ENCODE measurements at places on chromosomes 7 and 10.
A peak's percentile ranks its signal among the peaks of the same experiment; 100 is the strongest.

DNA sequence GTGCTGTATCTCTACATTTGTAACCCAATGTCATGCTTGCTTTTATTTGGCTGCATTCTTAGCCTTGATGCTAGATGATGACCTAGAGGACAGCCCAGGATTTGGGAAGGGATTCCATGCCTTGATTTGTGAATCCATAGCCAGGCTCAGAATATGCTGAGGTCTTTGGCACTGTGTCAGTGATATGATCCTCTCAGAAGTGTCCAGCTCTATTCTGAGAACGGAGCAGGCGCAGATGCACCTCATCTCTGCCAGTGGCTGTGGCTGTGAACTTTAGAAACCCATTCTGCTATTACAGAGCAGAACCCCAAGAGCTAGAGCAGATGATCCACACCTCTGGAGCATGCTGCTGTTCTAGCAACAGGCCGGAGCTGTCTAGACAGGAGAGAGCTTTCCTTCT lies 212.8 kb downstream of the TRIL start:
- DNase-seq = no peak

- no peak for DNase-seq
Observed at GRCh38 chr7:19143881-19144574, 1.2 kb downstream of the FERD3L start.

- no peak for DNase-seq
Observed at GRCh38 chr7:90988996-90989765, 275.1 kb upstream of the FZD1 start.

GRCh38 chr10:77637532-77638320 lies at the start of gene KCNMA1:
KCNMA1 (minus strand) TSS chr10:77637808.
- DNase-seq = peak; percentile 41

DNA sequence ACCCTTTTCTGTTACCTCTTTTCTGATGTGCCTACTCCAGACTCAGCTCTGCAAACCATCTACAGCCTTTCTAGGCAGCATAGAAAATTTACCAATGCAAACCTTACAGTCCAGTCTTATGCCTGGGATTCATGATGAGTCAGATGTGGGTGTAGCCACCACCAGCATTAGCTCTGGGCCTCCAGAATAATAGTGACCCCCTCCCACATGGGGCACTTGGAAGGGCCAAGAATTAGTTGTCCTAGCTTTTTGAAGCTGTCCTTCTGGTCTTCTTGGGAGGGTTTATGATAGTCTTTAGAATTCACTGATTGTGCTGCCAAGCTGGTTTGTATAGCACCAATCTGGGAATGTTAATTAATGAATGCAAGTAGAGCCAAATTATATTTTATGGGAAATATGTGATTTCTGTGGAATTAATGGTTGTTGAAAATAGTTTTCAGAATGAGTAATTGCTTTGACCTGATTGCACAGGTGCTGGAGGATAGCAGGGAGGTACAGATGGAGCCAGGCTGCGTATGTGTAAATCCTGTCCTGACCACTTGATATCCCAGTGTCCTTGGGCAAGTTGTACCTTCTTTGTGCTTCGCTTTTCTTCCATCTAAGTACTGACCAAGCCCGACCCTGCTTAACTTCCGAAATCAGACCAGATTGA lies 94.8 kb downstream of the CPED1 start:
- DNase-seq = peak; percentile 49

DNA sequence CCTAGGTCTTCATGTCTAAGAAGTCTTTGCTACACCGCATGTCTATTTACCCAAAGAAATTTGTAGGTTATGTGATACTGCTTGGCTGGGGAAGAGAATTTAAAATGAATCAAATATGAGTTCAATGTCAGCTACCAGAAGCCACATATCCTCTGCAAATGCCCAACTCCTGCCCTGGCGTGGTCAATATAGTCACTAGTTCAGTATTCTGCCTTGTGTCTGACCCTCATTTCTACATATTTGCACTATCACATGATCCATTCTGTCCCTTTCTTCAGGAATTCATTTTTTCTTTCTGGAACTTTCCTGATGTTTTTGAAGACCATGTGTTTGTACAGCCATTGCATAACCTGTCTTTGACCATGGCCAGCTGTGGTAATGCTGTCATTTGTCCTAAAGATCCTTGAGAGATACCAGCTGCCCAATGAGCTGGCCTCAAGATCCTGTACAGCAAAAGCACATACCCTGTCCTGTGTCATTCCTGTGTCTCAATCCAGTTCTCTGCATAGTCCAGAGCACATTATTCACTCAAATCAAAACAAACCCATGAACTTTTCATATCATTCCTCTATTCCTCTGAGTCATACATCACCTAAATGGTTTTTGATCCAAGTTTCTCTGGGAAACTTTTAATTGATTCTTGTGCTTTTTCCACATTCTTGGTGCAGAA lies 524.5 kb downstream of the PARD3 start:
- no peak for DNase-seq

DNA sequence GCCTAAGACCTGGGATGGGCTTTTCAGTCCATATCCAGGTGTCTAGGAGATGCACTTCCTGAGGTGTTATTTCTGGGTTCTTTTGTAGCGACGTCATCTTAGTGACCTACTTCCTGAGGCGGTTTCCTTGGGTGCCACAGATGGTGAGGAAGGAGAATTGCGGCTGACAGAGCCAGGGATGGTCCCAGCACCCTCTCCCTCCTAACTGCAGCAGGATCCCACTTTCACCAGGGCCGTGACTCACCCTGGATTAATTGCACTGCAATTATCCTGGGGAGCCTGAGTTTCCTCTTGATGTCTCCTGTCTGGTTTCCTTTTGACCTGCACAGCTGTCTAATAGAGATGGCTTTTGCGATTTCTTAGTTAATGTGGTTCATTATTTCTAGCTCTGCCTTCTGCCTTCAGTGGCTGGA lies 271.7 kb downstream of the TCF7L2 start:
- DNase-seq = no peak

DNA sequence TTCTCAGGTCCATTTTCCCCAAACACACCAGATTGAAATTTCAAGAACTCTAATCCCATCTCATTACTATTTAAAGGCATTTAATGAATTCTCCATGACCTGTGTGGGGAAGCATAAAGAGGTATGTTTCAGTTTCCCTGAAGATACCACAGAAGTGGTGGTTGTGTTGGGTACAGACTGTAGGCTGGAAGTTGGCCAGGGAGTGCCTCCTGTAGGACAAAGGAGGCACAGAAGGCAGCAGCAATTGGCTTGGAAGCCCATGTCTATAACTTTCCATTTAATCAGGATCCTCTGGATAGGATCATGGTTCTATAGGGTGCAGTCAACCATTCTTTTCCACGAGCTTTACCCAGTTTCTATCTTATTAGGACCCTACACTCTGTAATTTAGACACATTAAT lies 8.6 kb upstream of the BET1 start:
- no peak for DNase-seq

- DNase-seq = no peak
Observed at GRCh38 chr7:115962340-115962739, 68.2 kb downstream of the TFEC start.

DNA sequence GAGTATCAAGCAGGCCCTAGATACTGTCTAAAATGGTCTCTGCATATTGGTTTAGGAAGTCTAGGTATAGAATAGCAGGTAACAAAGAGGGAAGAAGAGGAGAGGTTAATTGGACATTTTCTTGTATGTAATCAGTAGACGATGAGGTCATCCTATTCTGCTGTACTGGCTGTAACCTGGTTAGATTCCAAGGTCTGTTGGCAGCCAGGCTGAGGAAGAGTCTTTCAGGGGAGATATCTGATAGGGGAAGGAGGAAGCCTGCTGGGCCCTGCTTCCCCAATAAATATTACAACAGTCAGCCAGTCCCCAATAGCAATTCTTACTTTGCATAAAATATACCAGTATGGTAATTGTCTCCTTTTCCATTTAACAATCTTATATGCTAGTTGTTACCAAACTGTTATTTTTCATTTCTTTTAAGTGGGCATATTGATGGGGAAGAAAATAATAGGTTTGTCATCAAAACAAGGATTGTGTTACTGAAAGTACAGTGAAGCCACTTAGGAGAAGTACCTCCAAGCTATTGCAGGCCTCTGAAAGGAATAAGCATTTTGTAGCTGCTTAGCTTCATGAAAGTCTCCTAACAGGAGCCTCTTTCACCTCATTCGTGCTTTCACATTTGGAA lies 186.4 kb downstream of the LRRC4 start:
- no peak for DNase-seq

- no peak for DNase-seq
Observed at GRCh38 chr10:88989423-88989822, 1.2 kb upstream of the FAS start.

- no peak for DNase-seq
Observed at GRCh38 chr10:107072786-107073185, 91.7 kb downstream of the SORCS1 start.

DNA sequence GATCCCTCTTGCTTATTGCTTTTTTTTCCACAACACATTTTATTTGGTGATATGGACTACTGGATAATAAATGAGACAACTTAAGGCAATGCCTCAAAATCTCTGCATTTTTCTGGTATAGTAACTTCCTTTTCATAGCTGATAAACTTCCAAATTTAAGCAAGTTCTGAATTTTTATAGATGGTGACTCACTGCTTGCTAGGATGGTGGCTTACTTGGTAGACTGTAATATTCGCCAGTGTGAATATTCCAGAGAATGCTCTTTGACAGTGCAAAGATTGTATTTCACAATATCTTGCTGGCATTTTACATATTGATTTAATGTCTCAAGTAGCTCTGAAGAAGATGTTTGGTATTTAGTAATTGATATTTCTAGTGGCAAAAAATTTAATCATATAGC lies 472.4 kb downstream of the TFEC start:
- DNase-seq = no peak

DNA sequence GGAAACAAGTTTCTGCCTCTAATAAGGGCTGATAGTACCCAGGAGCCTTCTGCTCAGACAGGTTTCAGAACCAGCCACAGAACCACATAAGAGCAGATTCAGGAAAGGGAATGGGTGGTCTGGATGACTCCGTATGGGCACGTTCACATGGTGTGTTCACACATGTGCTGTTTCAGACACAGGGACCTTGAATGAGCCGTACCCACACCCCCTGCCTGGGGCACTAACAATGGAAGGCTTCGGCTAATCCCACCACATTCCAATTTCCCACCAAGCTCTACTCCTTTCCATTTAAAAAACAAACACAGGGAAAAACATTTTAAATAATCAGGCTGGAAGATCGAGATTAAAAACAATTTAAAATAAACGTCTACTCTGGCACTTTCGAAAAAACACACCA lies 217.3 kb downstream of the GRID1 start:
- DNase-seq = no peak

DNA sequence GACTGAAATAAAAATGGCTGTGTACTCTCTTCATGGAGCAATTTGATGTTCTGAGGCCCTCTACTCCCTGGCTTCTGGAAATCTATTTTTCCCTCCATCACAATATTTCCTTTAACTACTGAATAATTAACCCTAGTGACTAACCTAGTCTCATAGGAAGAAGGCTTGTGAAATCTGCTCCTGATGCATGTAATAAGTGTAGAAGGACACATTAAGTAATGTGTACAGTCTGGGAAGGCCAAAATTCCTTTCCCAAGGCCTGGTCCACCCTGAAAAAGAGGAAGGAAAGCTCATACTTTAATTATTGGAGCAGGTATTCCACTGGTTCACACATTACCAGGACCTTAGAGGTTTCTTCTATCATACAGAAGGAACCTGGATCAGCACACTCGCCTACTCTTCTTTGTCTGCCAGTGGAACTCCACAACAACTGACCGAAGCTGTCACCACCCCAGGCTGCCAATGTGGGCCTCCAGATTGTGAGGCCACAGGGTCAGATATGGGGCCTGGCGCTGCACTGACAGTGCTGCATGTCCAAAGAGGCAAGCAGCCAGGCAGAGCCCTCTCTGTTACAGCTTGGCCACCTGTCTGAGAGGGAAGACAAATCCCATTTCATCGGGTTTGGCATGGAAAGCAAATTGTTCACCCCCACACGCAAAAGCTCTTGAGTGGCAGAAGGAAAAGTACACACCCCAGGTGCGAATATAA lies 54.4 kb upstream of the FAM133B start:
- DNase-seq = no peak

- DNase-seq = no peak
Observed at GRCh38 chr10:21193196-21193595, 296.1 kb upstream of the NEBL start.

DNA sequence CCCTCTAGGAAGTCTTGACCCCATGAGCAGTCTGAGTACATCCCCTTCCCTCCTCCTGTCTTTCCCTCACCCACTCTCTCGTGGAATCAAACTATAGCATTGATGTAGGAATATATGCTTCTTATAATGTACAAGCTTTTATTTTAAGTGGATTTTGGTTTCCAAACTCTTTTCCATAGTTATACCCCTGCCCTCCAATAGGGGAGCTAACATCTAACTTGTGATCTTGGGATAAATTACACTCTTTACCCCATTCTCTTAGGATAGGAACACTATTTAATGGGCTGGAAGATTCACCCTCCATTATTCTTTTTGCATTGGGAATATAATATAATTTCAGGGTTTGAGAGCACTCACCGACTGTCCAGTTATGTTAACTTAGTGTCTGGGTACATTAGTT lies 465.9 kb downstream of the GATA3 start:
- DNase-seq = peak; percentile 12

DNA sequence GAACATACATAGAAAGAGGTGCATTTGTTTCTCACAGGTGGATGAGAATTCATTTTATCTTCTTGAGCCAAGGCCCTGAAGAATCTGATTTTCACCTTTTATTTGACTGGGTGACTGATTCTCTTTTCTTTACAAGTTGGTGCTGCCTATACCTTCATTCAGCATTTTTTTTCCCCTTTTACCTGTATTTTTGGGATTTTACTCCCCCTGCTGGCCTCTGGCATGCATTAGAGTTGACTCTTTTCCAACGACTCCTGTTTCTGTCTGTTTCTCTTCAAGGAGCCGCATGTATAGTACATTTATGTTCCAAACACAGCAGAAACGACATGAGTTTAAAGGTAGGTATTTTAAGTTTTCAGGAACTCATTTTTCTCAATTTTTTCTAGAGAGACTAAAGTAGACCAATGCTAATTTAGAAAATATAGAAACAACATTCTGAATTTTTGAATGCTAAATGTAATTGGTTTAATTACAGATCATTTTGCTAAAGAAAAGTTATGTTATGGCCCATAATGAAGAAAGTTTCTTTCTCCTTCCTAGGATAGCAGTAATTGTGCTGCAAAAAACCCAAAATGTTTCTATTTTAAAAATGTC lies 149.8 kb upstream of the HDAC9 start:
- peak; percentile 20 for DNase-seq

DNA sequence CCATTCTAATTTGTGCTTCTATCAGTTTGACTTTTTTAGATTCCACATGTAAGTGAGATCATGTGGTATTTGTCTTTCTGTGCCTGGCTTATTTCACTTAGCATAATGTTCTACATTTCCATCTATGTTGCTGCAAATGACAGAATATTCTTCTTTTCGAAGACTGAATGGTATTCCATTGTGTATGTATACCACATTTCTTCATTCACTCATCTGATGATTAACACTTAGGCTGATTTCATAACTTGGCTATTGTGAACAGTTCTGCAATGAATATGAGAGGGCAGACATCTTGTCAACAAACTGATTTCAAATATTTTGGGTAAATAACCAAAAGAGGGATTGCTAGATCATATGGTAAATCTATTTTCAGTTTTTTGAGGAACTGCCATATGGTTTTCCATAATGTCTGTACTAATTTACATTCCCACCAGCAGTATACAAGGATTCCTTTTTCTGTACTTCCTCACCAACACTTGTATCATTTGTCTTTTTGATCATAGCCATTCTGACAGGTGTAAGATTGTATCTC lies 52.9 kb downstream of the ZNF22 start:
- no peak for DNase-seq

Data from RWPE1 (cell line).